Stimulated activated CD8-positive, alpha-beta memory T cell treated with anti-CD3 and anti-CD28 coated beads, Interleukin-4, amount 100 ng/mL, for 1 hour (primary cell): ENCODE measurements at places on chromosomes 13 and 19.

DNA sequence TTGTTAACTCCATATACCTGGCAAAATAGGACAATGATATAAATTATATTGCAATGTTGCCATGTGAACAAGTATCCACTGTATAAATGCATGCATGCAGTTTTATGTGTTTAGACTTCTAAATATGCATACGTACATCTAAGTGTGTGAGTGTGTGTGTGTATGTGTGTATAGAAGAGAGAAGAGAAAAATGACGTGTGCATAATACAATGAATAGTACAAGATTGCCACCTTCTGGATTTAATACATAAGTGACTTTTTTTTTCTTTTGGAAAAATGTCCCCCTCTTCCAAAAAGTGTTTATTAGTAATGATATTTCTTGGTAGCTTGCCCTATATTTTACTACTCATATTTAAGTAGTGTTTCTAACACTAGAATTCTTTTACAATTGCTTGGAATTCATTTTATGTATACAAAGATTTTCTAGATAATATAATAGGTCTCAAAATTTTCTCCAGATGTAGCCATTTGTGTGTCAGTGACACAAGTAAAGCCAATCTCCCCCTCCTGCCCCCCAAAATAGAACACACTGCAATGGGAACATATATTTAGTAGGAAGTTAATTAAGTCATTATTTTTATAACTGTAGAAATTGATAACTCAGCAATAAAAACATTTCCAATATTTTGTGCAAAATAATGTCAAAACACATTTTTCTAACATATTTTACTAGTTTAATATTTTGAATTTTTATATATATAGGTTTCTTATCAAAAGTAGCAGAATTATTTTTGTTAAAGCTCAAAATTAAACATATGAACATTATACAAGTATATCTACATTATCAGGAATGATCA lies 783.3 kb upstream of the ATXN8OS start:
- DNase-seq: no peak

DNA sequence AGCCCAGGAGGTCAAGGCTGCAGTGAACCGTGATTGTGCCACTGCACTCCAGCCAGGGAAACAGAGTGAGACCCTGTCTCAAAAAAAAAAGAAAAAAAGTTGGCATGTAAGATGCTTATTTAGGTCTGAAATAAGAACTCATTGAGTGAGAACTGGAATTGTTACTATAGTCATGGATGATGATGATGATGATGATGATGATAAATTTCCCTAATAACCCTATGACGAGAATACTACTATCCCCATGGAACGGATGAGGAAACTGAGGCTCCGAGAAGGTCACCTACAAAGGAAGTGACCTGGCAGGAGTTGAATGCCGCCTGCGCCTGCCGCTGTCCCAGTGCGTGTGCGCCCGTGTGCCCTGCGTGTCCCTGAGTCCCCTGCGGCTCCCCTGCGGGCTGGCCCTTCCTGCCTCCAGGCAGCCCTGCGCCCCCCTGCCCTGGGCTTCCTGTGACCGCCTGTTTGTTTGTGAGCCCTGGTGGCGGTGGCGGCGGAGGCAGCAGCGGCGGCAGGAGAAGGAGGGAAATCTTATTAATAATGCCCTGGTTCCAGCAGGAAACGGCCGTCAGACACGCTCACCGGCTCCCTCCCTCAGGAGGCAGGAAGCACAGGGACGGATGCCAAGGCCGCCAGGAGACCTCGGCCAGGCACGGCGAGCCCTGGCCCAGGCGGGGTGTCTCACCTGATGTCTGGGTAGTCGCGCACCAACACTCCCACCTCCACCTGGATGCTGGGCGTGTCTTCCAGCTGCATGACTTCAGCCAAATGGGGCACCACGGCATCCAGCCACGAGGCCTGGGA lies 29.6 kb downstream of the EXOC3L2 start:
- no peak for DNase-seq

GRCh38 chr19:15297416-15298224 lies 34.7 kb downstream of the BRD4 start:
- DNase-seq: no peak

DNA sequence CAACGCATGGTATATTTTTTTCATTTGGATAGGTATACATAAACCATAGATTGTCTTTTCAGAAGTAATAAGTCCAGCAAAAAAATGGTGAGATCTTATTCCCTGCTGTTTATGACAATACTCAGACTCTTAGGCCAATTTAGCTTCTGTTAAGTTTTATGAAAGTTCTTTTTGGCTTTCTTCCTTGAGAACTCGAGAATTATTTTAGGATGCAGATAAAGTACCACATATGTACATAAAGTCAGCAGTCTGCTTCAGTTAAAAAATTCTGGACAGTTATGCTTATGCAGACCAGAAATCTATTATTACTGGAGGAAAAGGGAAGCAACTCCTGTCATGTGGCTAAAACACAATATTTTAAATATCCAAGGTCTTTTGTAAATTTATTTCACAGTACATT lies 422.9 kb downstream of the GPC6 start:
- no peak for DNase-seq

GRCh38 chr19:4186087-4186993 lies 3.9 kb downstream of the ANKRD24 start:
- DNase-seq: peak; percentile 66

- no peak for DNase-seq
Measured at GRCh38 chr13:60836821-60837220, 439.8 kb downstream of the TDRD3 start.

- DNase-seq: no peak
Measured at GRCh38 chr19:56119582-56119978, 1.5 kb downstream of the ZNF787 start.

GRCh38 chr19:8148410-8149260 lies 757 bp downstream of the FBN3 start:
- DNase-seq: no peak

DNA sequence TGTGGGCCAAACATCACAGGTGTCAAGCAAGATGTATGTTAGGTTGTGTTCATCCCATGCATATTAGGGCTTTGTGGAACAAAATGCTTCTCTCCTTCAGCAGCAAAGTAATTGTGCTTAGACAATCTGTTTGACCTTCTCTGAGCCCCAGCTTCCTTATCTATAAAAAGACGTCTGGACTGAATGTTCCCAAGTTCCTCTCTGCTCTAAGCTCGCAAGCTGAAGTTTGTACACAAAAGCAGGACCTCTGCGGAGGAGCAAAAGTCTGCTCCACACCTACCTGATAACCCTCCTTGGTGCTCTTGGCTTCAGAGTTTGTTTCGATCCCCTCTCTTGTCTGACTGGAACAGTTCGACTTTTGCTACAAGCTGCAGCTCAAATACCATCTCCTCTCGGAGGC lies 95.7 kb upstream of the UBL3 start:
- DNase-seq: no peak

DNA sequence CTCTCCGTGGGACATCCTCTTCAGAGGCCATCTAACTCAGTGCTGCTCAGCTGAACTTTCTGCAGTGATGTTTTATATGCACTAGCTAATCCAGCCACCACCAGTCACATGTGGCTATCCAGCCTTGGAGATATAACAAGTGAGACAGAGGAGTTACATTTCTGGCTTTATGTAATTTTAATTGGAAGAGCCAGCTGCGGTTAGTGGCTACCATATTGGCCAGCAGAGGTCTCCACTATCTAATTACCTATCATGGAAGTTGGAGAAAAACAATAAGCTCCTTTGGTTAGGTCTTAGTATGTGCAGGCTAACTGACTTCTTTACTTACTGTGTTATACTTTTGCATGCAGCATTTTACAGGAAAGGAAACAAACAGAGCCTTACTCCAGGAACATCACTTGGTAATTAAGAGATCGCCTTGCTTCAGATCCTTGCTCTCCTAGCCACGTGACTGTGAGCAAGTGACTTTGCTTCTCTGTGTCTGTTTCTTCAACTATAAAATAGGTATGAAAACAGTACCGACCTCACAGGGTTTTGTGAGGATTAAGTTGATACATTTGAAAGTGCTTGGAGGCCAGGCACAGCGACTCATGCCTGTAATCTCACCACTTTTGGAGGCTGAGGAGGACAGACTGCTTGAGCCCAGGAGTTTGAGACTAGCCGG lies 1.6 kb upstream of the KLK10 start:
- no peak for DNase-seq
